Esophagus muscularis mucosa (tissue), 4 donors: ENCODE measurements at places on chromosomes 4 and X.

DNA sequence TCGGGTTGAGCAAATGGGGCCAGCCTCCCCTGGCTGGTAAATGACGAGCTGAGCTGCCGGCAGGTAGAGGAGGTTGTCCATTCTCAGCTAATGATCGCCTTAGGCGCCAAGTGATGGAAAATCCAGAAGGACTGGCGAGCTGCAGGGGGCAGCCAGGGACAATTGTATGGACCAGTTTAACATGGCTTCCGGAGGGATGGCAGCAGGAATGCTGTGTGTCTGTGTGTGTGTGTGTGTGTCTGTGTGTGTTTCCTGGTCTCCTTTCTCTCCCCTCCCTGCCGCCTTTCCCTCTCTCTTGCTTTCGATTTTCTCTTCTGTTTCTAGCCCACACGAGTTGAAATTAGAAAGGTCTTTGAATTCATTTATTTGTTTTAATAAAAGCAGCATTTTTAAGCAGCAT, 45.2 kb upstream of the BCOR start:
- no peak for DNase-seq

- no peak for DNase-seq
Measured at GRCh38 chr4:175436196-175436595, 375.9 kb downstream of the GPM6A start.

DNA sequence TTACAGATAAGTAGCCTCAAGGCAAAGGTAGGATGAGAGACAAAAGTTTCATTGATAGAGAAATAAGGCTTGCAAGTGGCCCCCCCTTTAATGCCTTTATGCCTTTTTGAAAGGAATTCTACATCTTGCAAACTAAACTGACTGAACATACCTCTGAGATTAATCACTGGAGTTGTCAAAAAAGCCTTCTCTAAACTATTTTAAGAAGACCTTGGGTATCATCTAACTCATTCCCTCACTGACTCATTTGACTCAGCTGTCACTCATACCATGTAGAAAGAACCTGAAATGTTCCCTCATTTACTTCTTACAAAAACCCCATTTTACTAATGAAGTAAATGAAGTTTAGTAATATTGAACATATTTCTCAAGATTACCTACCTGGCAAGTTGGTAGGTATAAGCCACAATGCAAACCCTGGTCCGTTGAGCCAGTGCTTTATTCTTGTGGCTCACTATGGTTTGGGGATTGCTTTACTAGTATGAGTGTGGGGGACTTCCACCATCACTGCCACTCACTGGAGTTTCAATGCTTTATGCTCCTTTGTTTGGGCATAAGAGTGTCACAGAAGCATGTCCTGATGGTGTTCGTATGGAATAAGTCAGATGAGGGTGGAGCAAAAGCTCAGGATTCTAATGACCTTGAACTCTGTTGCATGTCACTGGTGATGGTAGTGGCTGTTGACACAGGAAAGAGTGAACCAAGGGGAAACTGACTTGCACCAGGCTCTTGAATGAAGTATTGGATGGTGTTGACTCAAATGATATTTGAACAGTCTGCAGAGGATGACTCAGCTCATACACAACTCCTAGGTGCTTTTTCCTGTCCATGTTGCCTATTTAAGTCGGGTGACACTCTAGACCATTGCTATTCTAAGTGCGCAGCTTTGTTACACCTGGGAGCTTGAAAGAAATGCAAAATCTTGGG, 305.5 kb upstream of the EMCN start:
- no peak for DNase-seq

GRCh38 chr4:106329041-106329618, 12.8 kb downstream of the AIMP1 start:
- no peak for DNase-seq

DNA sequence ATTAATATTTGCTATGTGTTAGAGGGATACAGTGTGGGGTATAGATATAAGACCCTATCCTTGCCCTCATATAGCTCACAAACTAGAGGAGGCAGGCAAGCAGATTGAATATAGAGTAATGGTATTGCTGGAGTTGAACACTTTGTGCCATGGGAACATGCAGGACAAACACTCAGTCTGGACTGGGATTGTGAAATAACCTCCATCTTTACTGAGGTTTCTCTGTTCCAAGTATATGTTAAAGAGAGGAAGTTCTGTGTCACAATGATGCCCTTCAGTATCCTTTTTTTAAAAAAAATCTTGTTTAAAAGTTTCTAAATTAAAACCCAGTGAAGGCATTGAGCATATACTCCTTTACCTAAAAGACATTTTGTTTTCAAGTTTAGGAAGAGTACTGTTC, 8.7 kb downstream of the FABP2 start:
- DNase-seq: no peak

GRCh38 chr4:5447755-5448154, 260.6 kb downstream of the EVC2 start:
- no peak for DNase-seq

DNA sequence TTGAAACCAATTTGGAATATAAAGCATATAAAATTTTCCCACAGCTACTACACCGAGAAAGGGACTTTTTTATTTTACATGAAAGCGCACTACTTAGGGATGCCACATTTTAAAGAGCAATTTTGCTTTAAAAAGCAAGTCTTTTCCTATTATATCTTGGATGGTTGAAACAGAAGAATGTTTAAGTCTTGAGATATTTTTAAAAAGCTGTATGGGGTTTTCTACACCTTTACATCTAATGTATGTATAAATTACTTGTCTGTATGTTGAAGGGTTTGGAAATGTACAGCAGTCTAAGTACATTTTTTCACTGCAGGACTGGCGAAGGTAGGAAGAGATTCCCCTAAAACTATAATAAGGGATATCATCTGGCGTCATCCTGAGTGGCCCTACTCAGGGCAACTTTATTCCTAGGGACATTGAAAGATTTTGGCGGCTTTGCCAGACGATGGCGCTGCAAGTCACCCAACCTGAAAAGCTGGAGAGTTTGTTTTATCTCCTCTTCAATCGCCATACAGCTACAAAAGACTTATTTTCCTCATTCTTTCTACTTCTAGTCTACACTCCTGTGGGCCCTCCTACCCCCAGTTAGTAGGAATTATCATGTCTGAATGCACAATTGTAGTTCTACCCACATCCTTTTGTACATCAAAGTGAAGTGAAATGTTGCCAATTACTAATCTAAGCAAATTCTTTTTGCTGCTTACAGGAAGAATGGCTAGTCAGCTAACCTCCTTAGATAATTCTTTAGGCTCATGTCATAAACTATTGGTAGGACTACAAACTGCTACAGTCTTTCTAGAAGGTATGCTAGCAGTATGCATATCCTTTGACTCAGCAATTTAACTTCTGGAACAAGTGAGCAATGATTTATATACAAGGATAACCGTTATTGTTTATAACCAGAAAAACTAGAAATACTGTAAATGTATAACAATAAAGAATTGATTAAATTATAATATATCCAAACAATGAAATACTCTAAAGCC, 782 bp upstream of the NEK1 start:
- DNase-seq: peak; percentile 92

DNA sequence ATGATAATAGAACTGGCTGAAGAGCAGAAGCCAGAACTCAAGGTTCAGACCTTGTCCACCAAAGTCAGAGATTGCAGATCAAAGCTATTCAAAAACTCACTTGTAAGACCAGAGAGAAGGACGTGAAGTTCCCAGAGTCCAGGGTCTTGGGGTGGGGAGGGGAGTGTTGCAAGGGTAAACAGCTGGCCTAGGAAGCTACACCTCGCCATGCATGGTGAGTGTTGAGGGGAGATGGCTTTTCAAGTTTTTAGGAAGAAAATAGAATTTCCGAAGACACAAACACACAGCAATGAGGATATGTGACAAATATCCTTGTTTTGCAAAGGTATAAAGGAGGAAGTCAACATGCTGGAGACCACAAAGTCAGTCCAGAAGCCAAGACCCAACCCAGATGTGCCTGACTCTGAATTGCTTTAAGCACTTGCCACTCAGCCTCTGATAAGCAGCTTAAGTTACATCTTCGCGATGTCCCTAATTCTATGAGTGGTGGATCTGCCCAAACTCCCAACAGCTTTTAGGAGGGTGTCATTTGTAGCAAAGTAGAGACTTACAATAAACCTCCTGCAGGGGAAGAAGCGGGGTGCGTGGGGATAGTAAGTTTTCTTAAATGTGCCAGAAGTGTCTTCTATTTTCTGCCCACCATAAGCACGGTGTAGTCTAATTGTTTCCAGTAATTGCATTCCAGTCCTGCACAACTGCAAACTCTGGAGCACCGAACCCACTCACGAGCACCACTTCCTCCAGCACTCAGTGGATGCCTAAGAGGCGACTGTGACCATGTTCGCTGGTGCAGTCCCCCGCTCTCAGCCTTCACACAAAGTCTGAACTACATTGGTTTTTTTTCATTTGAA, 26.5 kb downstream of the HAND2 start:
- DNase-seq: peak; percentile 77

DNA sequence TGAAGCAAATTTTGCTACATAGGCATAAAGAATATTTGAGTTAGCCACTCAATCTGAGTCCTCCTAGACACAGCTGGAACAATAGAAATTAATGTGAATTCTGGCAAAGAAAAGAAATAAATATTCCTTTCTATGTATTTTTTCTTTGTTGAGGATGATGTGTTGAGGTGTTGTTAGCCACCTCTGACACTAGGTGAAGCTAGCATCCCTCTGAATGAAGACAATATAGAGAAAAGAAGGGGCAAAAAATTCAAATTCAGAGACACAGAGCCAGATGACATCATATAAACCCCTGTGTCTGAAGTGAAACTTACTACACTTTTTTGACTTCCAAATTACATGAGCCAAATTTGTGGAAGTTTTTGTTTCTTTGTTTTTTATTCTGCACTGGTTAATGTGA, 34.6 kb upstream of the TMPRSS11D start:
- no peak for DNase-seq

DNA sequence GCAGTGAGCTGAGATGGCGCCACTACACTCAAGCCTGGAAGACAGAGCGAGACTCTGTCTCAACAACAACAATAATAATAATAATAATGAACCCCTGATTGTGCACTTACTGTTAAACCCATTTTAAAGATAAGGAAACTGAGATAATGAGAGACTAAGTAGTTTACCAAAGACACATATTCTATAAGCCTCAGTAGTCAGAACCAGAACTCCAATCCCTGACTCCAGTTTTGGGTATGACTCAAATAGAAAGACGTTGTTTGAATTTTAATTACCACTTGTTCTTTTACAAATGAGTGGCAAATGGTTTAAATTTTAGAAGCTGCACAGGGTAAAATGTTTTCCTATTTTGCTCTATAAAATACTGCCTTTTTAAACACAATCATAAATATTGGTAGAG, 37.4 kb downstream of the ACSL4 start:
- no peak for DNase-seq

GRCh38 chr4:12761694-12762093, 722.4 kb downstream of the RAB28 start:
- DNase-seq: no peak

DNA sequence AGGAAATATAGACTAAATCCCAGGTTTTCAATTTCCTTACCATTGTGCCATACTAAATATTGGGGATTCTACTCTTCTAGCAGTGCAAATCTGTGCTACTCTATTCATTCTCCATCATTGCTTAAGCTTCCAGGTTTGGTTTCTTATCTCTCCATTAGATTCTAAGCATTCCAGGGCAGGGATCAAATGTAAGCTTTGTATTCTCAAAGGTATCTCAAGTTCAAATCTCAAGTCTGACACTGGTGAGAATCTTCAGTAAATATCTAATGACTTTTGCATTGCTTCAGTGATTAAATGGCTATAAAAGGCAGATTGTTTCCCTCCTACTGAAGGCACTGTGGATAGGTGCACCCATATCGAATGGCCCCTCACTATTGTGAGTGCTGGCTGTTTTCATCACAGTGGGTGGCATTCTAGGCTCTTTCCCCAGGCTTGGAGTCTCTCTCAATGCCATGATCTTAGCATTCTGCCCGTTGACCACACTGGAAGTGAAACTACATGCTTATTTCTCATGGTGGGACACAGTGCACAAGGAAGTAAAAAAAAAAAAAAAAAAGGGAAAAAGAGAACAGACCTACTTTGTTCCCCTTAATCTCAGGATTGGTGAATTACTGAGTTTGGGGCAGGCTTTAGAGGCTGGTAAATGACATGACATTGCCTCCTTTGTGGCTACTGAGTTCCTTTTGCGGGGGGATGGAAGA, 28.7 kb downstream of the FAM9C start:
- DNase-seq: no peak

GRCh38 chr4:14182148-14182547, 554.6 kb upstream of the BOD1L1 start:
- DNase-seq: no peak

DNA sequence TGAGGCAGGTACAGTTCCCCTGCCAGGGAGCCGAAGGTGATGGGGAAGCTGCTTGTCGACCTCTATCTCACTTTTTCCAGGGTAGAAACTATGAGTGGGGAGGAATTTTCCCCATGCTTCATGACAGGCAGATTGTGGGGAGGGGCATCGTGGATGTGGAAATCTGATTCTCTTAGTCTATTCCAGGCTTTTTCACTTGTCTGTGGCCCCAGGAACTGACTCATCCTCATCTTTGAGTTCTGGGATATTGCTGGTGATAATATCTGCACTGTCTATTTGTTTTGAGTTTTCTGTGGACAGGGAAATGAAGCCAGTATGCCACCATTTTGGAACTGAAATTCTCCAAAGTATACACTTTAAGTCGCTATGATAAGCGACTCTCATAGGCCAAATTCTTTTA, 7.6 kb upstream of the TLR2 start:
- no peak for DNase-seq

- no peak for DNase-seq
Measured at GRCh38 chr4:109009909-109010308, 247.1 kb upstream of the ETNPPL start.

DNA sequence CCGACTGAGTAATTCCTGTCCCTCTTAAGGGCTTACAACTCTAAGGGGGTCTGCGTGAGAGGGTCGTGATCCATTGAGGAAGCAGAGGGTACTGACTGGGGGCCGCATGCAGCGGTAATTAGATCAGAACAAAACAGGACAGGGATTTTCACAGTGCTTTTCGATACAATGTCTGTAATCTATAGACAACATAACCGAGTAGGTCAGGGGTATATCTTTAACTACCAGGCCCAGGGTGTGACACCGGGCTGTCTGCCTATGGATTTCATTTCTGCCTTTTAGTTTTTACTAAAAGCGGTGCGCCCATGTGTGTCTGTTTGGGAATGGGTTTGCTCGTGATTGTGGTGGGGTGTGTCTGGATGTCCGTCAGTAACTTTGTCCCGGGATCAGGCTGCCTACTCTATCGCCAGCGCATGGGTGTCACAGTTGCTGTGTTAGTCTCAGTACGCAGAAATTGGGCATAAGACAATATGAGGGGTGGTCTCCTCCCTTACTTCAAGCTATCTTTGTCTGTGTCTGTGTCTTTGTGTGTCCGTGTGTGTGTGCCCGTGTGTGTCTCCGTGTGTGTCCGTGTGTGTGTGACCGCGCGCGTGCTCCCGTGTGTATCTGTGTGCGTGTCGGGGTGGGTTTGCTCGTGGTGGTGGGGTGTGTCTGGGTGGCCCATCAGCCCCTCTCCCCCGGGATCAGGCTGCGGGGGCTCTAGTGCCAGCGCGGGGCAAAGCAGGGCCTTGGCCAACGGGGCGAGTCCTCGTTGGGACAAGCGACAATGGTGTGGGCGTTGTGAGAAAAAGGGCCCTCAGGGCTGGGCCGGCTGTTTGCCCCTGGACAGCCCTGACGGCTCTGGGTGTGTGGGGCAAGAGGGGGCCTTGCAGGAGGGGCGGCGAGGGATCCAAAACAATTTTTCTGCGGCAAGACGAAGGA, 10.4 kb downstream of the FRG2 start:
- DNase-seq: peak; percentile 86

GRCh38 chr4:114279711-114280110, 300.3 kb upstream of the ARSJ start:
- DNase-seq: no peak

- DNase-seq: no peak
Measured at GRCh38 chr4:165780735-165781134, 92.3 kb upstream of the TLL1 start.

- no peak for DNase-seq
Measured at GRCh38 chrX:37509349-37509748, 62.1 kb upstream of the LANCL3 start.
